A172 (cell line): ENCODE measurements at places on chromosomes 7 and 10.

DNA sequence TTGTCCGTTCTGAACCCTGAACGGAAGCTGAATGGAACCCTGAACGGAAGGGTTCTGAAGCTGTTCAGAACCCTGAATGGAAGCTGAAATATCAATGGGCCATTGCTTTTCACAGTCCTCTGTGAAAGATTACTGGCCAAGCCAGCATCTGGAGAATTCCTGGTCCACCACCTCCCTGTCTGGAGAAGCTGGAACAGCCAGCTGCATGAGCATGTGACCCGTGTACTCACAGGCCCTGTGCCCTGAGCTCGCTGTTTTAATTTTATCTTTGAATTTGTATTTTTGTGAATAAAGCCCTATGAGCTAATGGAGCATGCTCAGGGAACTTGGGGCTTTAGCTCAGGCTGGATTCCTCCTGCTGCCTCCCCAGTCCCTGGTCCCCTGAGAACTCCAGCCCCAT is 37.2 kb downstream of the HTRA1 start:
- no peak for DNase-seq

DNA sequence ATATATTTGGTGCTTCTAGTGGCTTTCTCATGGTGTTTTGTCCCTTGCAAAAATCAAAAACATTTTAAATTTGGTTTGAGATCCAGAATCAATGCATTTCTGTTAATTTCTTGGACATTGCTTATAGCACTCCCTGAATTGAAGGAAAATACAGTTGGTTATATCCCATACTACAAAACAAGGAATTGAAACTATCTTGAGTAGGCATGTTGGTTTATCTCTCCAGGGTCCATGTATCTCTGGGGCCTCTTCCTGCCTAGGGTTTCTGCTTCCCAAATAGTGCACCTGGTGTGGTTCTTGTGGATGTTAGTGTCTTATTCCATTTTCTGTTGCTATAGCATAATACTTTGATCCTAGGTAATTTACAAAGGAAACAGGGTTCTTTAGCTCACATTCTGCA is 212.4 kb downstream of the CAMK1D start:
- no peak for DNase-seq

DNA sequence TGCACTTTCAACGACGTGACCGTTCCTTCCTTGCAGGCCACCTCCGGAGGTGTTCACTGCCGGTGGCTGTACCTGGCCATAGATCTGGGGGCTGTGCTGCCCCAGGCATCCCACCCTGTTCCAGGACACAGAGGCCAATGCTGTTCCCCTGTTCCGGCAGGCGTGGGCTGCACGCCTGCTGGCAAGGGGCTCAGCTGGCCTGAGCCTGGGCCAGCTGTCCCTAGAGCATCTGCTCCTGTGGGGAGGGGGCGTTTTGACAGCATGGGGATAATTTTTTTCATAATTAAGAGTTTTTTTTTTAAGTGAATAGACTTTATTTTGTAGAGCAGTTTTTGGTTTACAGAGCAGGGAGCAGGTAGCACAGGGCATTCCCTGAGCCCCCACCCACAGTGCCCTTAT is 28.8 kb downstream of the PWWP2B start:
- no peak for DNase-seq

- no peak for DNase-seq
Observed at GRCh38 chr7:128860158-128861073, 2.2 kb upstream of the ATP6V1F start.

DNA sequence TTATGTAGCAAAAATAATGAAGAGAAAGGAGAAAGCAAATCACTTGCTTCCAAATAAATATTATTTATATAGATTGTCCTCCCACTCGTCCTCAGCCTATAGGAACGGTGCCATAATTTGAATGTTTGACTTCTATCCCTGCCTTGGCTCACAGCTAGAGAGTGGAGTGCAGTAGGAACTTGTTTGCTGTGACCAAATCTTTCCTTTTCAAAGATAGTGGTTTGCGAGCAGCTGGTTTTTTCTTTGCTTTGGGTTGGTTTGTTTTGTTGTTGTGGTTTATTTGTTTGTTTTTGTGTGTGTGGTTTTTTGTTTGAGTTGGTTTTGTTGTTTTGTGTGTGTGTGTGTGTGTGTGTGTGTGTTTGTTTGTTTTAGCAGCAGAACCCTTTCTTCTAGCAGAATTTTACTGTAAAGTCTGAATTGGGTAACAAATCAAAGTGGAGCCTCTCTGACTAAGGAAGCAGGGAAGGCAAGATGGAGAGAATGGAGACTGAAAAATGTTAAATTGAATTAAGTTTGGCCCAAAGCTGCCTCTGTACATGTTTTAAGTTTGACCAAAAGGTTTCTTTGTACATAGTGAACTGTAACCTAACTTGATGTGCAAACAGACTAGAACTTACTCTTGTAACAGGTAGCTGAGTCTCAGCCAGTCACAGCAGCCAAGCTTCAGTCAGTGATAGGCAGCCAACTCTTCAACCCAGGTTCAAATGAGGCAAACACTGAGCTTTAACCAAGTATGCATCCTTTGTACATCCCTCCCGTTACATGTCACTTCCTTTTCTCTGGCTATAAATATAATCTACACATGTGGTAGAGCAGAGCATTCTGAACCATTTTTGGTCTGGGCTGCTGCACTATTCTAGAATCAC is 149.5 kb upstream of the LRGUK start:
- DNase-seq: no peak

DNA sequence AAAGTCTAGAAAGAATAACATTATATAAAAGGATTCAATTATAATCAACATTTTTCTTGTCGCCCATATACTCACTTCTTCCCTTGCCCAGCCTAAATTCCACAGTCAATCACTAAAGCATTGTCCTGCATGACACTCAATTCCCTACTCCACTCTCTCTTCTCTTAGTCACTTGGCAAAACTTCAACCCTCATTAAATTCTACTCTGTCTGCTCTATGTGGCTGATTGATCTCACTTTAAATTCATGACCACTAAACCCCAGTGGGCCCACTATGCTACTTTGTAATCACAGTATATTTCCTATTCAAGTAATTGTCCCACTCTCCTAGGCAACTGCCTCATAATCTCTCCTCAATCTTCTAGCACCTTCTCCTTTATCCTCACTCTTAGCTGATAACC is 54.1 kb downstream of the MTERF1 start:
- DNase-seq: peak; percentile 33

- no peak for DNase-seq
Observed at GRCh38 chr10:118571123-118571522, 24.3 kb downstream of the PRLHR start.

DNA sequence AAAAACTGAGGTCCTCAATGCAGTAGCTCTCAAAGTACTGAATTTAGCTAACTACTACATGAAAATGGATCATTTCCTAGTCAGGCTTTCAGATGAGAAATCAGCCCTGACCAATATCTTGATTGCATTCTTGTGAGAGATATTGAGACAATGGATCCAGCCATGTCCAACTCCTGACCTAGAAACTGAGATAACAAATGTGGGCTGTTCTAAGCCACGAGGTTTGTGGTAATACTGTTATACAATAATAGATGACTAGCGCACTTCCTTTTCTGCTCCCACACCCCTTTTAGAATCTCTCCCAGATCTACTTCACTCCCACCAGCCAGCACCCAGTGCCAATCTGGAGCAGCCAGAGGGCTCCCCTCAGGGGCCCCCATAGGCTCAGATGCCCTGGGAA is 209.3 kb upstream of the KMT2E start:
- DNase-seq: no peak

GRCh38 chr7:70356085-70356786 is 758.0 kb downstream of the AUTS2 start:
- DNase-seq: no peak

DNA sequence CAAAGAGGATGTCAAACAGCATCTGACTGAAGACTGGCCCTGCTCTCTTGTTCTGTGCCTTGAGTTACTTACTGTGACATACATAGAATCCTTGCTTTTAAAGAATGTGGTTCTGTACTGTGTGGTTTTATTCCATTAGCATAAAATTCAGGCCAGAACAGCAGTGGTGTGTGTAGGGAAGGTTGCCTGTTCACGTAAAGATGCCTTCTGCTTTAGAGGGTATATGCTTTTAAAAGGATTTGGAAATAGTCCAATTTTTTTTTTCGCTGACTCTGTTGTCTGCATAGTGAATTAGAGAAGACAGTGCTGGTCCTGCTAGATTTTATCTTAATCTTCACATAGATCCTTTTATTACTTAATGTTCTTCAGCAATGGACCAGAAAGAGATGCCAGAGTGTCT is 470.8 kb upstream of the SEMA3A start:
- DNase-seq: no peak

GRCh38 chr10:13066527-13066926 is 33.4 kb upstream of the OPTN start:
- no peak for DNase-seq

GRCh38 chr10:114401195-114401791 is 3.0 kb downstream of the AFAP1L2 start:
- peak; percentile 60 for DNase-seq

DNA sequence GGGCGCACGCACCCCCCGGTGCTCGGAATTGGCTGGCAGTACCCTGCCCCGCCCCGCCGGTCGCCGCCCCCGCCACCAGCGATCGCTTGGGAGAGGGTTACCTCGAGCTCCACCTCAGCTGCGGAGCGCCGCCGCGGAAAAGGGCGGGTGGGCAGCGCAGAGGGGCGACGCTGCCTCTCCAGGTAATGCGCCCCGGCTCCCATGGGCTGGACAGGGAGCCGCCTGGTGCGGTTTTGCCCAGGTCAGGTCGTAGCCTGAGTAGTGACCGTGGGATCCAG is 1.3 kb downstream of the PFKFB3 start:
- no peak for DNase-seq

- no peak for DNase-seq
Observed at GRCh38 chr7:3013975-3014792, 29.5 kb downstream of the CARD11 start.

- DNase-seq: no peak
Observed at GRCh38 chr7:35647171-35647574, 47.8 kb downstream of the HERPUD2 start.

- no peak for DNase-seq
Observed at GRCh38 chr10:131690805-131691239, 210.0 kb upstream of the PPP2R2D start.

GRCh38 chr10:119104654-119105015 is 722 bp downstream of the DENND10 start:
- DNase-seq: no peak

- peak; percentile 49 for DNase-seq
Observed at GRCh38 chr7:45021604-45022296, 21.7 kb downstream of the CCM2 start.

DNA sequence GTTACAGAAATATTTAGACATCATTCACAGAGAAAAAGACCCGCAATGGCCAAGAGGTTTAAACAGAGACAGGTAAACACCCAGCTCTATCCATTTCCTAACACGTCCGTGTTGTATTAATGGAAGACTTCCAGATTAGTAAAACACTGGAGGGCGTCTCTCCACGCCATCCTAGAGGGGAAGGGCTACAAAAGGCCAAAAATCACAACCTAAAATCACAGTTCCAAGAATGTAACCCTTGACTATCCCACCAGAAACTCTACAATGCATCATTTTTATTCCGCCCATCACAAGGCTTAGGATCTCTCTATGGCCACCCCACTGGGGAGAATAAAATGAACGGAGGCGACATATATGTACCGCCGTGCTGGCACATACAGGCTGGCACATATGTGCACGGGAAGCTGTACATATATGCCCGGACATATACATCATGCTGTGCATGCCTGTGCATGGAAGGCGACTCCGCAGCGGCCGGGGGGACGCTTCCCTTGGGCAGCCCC is 734 bp downstream of the PCLO start:
- DNase-seq: no peak

DNA sequence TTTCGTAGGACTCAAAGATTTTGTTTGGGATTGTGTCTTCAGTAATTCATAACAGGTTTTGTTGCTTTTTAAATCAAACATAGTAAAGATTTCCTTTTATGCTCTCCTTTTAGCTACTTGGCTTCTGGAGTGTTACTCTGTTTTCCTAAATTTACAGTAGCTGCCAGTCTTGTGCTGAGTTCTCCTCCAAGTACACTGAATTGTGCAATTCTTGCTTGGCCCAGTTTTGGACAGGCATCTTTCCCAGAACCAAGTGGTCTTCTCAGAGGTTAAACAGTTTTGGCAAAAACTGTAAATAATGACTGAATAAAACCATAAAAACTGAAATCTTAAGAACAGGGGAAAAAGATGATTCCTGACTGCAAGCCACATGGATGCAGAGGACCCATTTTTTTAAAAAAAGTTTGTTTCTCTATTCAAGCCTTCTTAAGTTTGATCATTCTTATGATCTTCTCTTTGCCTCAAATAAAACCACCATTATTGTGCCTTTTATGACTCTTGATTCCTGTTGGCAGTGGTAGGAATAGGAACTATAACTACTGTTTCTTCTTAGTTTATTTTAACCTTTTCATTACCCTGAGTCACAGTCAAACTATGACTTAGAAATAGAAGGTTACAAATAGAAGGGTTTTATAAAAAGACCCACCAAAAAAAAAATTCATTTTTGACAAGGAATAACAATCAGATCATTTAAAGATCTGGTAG is 88.0 kb downstream of the MDFIC start:
- DNase-seq: no peak

DNA sequence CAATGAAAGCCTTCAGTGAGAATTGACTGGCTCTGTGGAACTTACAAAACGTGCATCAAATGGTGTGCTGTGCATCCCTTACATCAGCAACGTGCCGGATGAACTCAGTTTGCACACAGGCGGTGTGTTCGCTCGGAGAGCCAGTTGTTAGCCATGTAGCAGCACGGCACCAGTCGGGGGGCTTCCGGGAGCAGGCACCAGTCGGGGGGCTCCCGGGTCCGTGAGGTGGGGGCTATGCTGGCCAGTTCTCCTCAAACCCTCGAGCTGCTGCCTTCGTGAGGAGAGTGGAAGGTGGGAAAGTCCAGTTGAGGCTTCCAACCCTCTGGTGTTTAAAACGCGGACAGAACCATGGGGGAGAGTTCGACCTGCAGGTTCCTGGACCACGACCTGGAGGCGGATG is 34.9 kb upstream of the UTF1 start:
- no peak for DNase-seq

GRCh38 chr7:69389216-69389615 is 209.1 kb upstream of the AUTS2 start:
- DNase-seq: no peak

- no peak for DNase-seq
Observed at GRCh38 chr7:128891942-128892269, 18.6 kb downstream of the KCP start.

- peak; percentile 28 for DNase-seq
Observed at GRCh38 chr7:113784316-113784715, 134.5 kb downstream of the PPP1R3A start.

GRCh38 chr7:21044384-21044783 is 257.7 kb upstream of the SP8 start:
- no peak for DNase-seq

GRCh38 chr10:95513941-95514392 is 47.2 kb downstream of the SORBS1 start:
- peak; percentile 86 for DNase-seq

DNA sequence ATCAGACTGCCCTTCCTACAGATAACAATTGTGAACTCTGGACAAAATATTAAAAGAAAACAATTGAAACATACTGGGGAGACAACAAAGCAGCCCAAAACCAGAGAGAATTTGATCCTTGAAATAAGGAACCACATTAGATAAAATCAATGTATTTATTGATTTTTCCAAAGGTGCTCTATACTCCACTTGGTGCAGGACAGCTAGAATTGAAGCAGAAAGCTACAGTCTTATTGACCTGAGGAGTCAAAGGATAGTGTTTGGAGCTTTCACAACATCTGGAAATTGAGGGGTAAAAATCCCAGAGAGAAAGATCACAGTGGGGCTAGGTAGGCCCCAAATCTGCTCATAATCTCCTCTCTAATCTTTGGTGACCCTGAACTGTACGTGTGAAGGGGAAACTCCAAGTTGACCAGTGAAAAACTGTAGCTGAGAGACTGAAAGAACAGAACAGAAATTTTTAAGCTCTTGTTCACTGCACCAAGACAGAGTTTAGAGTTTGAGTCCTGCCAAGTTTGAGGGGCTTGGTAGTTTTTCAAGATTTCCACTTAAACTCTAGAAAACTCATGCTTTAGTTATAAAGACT is 70.2 kb downstream of the SAMD9 start:
- DNase-seq: no peak
